ENCODE measurements at places on chromosomes 12 and 14.

DNA sequence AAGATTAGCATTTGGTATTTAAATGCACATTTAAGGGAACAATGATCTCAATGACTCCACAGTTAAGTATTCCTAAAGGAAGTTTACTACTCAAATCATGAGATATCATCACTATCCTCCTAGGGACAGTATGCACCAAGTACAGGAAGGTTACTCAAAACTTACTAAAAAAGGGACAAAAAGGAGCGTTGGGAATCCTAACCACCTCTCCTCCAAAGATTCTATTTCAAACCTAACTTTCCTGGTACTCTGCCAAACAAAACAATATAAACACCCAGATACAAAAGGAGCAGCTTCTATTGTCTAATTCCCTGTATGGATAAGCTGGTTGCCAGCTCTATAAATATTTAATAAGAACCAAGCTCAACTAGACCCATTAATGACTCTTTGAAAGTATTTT lies 377.7 kb downstream of the NUAK1 start:
- no peaks in the 10 kb centered on the region for H3K36me3 ChIP-seq
- no peaks in the 10 kb centered on the region for H3K4me1 ChIP-seq
- H3K27me3 ChIP-seq = peaks cover 3% of the 10 kb centered on the region
- H3K4me3 ChIP-seq = no peak overlapping the region
- no peak overlapping the region for H3K27ac ChIP-seq

GRCh38 chr12:11650286-11651281 lies 1.1 kb downstream of the ETV6 start:
- peaks cover 53% of the 10 kb centered on the region for H3K4me1 ChIP-seq
- peaks cover 2% of the 10 kb centered on the region for H3K27me3 ChIP-seq
- no peaks in the 10 kb centered on the region for H3K36me3 ChIP-seq

DNA sequence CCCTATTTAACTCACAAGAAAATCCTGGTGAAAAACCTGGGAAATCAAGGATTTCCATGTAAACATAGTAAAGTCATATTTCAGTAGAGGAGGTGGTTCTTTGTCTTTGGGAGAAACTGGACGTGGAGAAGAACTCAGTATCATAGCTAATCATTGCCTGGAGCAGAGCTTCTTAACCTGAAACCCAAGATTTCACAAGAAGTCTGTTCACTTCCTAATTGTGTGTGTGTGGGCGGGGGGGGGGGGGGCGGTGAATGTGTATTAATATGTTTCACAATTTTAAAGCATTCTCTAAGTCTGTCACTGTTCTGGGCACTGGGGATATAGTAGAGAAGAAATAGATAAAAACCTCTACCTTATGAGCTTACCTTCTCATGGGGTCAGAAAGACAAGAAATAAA lies 96.7 kb upstream of the PPP4R3A start:
- H3K36me3 ChIP-seq = no peaks in the 10 kb centered on the region
- H3K4me3 ChIP-seq = no peak overlapping the region
- no peaks in the 10 kb centered on the region for H3K4me1 ChIP-seq
- peaks cover 2% of the 10 kb centered on the region for H3K27me3 ChIP-seq

DNA sequence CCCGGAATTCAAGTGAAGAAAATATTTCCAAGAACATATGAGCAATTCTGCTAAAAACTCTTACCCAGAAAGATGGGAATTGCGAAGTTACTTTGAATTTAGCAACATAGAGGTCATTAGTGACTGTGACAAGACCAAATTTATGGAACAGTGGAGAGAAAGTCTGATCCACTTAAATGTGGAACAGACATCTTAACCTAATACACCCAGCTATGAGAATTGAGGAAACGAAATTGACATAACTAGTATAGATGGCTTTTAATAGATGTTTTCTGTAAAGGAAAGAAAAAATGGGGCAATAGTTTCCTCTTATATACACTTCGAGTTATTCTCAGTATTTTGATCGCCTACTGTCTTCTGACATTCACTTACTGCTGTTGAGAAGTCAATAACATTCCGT lies 4.6 kb downstream of the OVCH1 start:
- H3K4me3 ChIP-seq = no peak overlapping the region
- no peak for DNase-seq
- no peaks in the 10 kb centered on the region for H3K36me3 ChIP-seq
- H3K27me3 ChIP-seq = peaks cover 7% of the 10 kb centered on the region
- H3K4me1 ChIP-seq = no peaks in the 10 kb centered on the region
- no peak overlapping the region for H3K27ac ChIP-seq

- no peak overlapping the region for H3K27ac ChIP-seq
- H3K4me1 ChIP-seq = peaks cover 62% of the 10 kb centered on the region
- no peaks in the 10 kb centered on the region for H3K27me3 ChIP-seq
- no peak overlapping the region for H3K4me3 ChIP-seq
- peaks cover 2% of the 10 kb centered on the region for H3K36me3 ChIP-seq
These were observed 73.1 kb upstream of the RAP1B start for GRCh38 chr12:68537571-68537970.

DNA sequence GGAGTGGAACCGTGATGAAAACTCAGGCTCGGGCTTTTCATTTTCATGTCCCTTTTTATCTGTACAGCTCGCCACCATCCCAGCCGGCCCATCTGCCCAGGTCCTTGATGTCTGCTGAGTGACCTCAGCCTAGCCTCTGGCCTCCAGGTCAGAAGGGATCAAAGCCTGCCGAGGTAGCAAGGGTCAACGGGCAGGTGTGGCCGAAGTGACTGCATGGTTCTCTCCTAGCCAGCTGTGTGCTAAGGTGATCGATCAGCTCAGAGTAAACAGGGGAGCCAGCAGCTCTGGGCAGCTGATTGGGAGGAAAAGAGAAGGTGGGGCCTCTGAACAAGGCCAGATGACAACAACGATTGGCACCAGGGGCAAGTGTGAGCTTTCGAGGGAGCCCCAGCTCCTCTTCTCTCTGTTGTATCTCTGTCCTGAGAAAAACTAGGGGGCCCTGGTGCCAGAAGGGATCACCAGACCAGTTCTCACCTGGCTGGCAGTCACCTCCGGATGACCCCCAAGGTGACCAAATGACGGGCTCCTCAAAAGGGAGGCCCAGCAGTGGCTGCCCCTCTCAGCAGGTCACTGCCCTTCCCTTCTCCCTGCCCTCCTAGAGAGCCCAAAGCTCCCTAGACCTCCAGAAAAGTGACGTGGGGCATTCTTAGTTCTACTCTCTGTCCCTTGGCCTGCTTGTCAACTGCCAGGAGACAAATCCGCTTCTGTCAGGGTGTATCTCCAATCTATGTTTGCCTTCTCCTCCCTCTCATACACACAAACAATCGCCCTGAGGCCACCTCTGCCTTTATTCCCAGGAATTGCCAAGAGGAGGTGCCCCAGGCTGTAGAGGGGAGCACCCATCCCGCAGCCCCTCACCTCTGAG lies 3.4 kb downstream of the SLC6A12 start:
- no peak for DNase-seq
- no peak overlapping the region for H3K4me3 ChIP-seq
- H3K27ac ChIP-seq = no peak overlapping the region
- H3K27me3 ChIP-seq = peaks cover 43% of the 10 kb centered on the region
- H3K4me1 ChIP-seq = peaks cover 3% of the 10 kb centered on the region

DNA sequence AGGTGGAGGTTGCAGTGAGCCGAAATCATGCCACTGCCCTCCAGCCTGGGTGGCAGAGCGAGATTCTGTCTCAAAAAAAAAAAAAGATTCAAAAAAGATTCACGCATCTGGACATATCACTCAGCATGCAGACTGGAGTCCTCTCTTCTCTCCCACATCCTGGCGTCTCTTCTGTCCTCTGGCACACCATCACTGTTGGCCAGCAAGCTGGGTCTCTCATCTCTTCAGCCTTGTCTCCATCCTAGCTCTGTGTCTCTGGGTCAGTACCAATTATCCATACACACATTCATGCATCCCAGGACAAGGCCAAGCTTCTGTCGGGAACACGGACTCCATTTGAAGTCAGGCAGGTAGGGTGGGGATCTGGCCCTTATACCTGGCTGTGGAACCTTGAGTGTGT lies 105.5 kb upstream of the MAP1LC3B2 start:
- peaks cover 5% of the 10 kb centered on the region for H3K27me3 ChIP-seq
- no peak overlapping the region for H3K4me3 ChIP-seq
- H3K27ac ChIP-seq = no peak overlapping the region
- H3K36me3 ChIP-seq = no peaks in the 10 kb centered on the region
- no peaks in the 10 kb centered on the region for H3K4me1 ChIP-seq
- no peak for DNase-seq

DNA sequence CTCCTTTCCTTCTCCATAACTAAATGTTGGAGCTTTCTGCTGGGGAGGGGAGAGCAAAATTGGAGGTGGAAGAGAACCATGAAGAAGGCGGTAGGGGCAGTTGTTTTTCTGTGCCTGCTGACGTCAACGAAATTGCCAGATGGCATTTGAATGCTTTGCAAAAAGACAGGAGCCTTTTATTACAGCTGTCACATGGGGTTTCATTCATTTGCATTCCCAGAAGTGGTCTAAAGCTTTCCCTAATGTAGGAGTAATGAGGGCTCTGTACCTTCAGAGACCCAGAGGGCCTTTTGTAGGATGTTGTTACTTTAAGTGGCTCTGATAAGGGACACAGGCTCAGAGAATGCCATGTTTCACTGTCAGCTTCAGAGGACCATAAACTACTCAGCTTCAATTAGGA lies 107.1 kb upstream of the SLCO1C1 start:
- H3K4me1 ChIP-seq = no peaks in the 10 kb centered on the region
- no peaks in the 10 kb centered on the region for H3K27me3 ChIP-seq
- H3K27ac ChIP-seq = no peak overlapping the region
- no peak overlapping the region for H3K4me3 ChIP-seq
- no peaks in the 10 kb centered on the region for H3K36me3 ChIP-seq
- DNase-seq = no peak

DNA sequence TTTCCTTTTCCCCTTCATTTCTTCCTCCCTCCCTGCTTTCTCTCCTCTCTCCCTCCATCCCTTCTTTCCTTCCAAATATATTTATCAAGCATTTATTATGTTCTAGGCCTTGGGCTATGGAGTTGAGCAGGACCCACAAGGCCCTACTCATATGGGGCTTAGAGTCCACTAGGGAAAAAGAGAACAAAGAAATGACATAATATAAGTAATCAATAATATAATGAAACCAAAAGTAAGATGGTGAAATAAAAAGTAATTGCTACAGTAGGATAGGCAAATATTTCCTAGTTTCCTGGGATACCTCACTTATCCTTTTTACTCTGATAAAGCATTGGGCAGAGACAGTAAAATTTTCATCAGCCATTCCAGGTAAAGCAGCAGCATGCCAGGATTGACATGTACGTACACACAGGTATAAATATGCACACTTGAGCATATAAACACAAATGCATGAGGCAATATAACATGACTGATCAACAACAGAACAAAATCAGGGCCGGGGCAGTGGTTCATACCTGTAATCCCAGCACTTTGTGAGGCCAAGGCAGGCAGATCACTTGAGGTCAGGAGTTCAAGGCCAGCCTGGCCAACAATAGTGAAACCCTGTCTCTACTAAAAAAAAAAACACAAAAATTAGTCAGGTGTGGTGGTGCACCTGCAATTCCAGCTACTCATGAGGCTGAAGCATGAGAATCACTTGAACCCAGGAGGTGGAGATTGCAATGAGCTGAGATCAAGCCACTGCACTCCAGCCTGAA lies 35.5 kb upstream of the CSRP2 start:
- DNase-seq = no peak
- no peak overlapping the region for H3K27ac ChIP-seq
- H3K4me1 ChIP-seq = no peaks in the 10 kb centered on the region
- no peak overlapping the region for H3K4me3 ChIP-seq
- H3K36me3 ChIP-seq = no peaks in the 10 kb centered on the region

GRCh38 chr12:104329707-104330532 lies 26.4 kb downstream of the EID3 start:
- H3K27ac ChIP-seq = no peak overlapping the region
- peaks cover 39% of the 10 kb centered on the region for H3K36me3 ChIP-seq
- no peaks in the 10 kb centered on the region for H3K27me3 ChIP-seq
- no peaks in the 10 kb centered on the region for H3K4me1 ChIP-seq

DNA sequence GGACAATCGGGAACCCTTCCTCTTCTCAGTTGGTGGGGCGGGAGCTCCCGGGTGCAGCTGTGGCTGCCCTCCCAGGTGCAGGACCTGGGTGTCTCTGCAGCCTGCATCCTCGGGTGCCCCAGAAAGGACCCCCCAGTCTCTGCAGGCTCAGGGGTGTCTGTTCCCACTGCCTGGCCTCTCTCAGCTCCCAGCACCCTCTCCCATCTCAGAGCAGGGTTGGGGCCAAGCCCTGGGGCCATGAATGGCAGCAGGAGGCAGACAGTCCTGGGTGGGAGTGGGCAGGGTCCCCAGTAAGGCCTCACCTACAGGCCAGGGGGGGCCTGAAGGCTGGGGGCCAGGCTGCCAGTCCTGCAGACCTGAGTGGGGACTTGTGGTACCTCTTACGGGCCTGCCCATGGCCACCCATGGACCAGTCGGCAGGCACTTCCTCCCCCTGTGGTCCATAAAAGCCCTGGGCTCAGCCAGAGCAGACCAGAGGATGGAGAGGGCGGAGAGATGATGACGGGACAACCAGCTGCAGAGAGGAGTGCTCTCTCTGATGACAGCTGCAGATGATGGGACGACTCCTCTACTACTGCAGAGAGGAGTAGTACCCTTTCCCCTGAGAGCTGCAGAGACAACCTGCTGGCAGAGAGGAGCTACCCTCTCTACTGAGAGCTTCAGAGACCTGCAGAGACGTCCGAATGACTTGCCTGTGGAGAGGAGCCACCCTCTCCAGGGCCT lies 26.6 kb downstream of the TCHP start:
- no peak overlapping the region for H3K4me3 ChIP-seq
- H3K4me1 ChIP-seq = no peaks in the 10 kb centered on the region
- no peaks in the 10 kb centered on the region for H3K27me3 ChIP-seq
- no peak for DNase-seq

- no peaks in the 10 kb centered on the region for H3K27me3 ChIP-seq
- H3K36me3 ChIP-seq = no peaks in the 10 kb centered on the region
- H3K4me1 ChIP-seq = no peaks in the 10 kb centered on the region
- no peak overlapping the region for H3K27ac ChIP-seq
These were observed 29.6 kb upstream of the KCNK10 start for GRCh38 chr14:88352698-88353097.

DNA sequence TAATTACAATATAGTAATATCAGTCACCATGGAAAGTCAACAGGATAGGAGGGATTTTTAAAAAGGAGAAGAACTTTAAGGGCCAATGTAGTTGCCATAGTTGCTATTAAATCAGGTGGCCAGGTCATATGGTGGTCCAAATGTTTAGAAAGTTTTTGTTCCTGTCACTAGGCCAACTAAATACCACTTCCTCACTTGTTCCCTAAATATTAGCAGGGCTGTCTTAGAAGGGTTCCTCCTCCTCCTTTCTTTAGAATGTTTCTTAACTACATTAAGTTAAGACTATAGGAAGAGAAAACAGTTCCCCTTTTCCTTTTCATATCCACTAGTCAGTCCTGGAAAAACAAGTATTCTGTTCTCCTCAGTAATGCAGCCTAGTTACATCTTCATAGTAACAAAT lies 50.3 kb downstream of the MON2 start:
- peaks cover 6% of the 10 kb centered on the region for H3K4me1 ChIP-seq
- no peak overlapping the region for H3K4me3 ChIP-seq
- no peak for DNase-seq
- peaks cover 39% of the 10 kb centered on the region for H3K36me3 ChIP-seq

DNA sequence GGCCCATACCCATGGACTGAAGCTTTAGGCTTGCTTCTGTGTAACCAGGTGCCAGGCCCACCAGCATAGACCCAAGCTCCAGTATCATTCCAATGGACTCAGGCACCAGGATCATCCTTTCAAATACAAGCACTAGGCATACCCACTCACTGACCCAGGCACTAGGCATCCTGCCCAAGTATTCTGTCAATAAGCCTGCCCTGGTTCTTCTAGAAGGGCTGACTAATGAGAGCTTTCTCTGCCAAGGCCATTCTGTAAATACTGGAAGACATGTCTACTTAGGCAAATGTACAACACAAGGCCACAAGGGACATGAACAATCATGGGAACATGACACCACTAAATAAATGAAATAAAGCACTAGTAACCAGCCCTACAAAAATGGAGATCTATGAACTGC lies 352.2 kb downstream of the FSCB start:
- no peaks in the 10 kb centered on the region for H3K36me3 ChIP-seq
- no peak overlapping the region for H3K27ac ChIP-seq
- H3K4me1 ChIP-seq = no peaks in the 10 kb centered on the region
- DNase-seq = no peak
- H3K4me3 ChIP-seq = no peak overlapping the region
- H3K27me3 ChIP-seq = no peaks in the 10 kb centered on the region
